ENCODE measurements at places on chromosomes 6 and 20.

DNA sequence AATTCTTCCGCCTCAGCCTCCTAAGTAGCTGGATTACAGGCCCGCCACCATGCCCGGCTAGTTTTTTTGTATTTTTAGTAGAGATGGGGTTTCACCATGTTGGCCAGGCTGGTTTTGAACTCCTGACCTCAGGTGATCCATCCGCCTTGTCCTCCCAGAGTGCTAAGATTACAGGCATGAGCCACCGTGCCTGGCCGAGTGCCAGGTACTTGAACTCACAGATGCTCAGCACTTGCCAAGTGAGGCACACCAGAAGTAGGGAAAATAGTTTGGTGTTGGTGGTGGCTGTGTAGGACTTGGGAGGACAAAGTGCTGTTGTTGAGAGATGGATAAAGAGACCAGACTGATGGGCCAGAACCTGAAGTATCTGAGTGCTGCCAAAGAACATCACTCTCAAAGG is 40.0 kb upstream of the MBOAT1 start:
- DNase-seq = no peak

GRCh38 chr20:16434062-16434664 is 139.1 kb downstream of the KIF16B start:
- DNase-seq = no peak

- DNase-seq = no peak
These were observed 70.5 kb downstream of the PHF20 start for GRCh38 chr20:35842361-35842760.

DNA sequence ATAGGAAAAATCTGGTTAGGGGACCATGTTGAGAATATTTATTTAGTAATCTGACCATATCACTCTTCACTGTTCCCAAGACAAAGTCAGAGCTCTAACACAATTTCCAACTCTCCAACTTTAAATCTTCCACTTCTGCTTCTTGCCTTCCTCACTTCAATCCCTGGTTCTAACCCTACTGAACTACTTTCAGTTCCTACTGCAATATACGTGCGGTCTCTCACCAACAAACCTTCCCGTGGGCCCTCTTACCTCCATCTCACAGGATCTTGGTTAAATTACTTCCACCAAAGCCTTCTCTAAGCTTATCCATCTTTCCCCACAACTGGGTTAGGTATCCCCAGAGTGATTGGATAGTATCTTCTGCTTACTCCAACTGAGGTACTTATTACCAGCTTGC is 8.0 kb downstream of the EIF2S2 start:
- DNase-seq = no peak

DNA sequence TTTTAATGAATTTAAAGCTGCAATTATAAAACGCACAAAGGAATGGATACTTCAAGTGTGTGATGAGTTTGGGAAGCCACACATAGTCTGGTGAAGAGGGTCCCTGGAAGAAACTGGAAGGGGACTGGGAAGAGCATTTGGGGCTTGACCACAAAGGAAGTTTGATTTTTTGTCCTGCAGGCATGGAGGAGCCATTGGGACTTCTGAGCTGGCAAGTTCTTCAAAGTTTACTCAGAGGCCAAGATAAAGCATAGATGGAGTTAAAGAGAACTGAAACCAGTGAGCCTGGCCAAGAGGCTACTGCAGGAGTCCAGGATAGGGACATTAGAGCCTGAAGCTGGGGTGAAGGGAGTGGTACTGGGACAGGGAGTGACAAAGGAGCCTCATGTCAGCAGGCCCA is 95.0 kb downstream of the AIG1 start:
- DNase-seq = no peak

GRCh38 chr6:21769405-21769861 is 175.9 kb downstream of the SOX4 start:
- no peak for DNase-seq

- DNase-seq = no peak
These were observed 8.0 kb upstream of the SLC17A3 start for GRCh38 chr6:25882051-25882496.

- DNase-seq = no peak
These were observed 28.3 kb upstream of the SMIM29 start for GRCh38 chr6:34276881-34277762.

DNA sequence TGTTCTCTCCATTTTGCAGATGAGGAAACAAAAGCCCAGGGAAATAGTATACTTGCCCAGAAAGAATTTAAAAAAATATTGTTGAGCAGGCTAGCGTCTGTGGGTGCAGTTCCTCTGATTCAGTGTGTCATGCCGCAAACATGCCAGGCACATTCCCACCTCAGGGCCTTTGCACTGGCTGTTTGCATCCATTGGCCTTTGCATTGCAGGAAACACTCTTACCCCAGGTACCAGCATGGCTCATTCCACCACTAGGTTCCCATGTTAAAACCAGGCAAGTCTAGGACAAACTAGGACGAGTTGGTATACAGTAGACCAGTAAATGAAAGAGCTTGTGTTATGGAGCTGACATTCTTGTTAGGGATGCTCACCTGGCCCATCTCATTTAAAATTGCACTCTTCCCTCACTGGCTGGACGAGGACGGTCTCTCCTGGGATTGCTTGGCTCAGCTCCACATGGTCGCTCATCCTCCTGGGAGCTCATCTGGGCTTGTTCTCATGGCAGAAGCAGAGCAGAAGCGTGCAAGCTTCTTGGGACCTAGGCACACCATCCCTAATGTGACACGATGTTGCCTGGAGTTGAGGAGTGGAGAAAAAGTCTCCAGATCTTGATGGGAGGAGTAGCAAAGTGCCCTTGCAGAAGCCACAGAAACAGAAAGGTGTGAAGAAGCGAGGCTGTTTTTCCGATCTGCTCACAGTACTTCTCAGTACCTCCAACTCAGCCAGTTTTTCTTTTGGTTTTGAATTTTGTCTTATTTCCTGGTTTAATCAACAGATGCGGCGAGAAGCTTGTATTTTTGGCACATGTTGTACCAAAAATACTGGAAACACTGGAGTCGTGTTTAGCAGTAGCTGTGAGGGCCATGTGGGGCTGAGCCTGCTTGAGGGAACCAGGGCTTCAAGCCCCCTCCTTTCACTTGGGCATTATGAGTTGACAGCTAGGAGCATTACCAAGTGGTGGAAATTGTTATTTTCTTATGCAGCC is 13.9 kb downstream of the ZNF831 start:
- DNase-seq = no peak

GRCh38 chr6:169953686-169954085 is 202.3 kb downstream of the ERMARD start:
- DNase-seq = no peak

GRCh38 chr20:17659801-17660200 is 22.2 kb downstream of the RRBP1 start:
- DNase-seq = no peak

DNA sequence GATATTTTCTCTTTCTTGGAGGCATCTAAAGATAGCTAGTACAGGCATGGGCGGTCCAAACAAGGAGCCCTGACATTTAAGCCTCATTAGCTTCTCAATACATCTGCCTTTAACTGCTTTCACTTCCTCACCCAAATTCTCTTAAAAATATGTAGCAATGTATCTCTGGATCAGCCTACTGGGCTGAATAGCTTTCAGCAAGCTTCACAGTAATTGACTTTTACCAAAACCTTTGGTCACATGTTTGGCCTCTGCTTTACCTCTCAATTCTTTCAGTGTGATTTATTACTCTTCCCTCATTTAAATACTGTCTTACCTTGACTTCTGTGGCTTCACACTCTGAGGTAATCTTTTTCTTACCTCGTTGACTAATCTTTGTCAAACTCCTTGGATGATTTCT is 1618.1 kb downstream of the GRIK2 start:
- DNase-seq = no peak

GRCh38 chr6:27161946-27162603 is 85.4 kb upstream of the PRSS16 start:
- no peak for DNase-seq

- DNase-seq = no peak
These were observed 39.9 kb downstream of the JARID2 start for GRCh38 chr6:15285682-15286294.

DNA sequence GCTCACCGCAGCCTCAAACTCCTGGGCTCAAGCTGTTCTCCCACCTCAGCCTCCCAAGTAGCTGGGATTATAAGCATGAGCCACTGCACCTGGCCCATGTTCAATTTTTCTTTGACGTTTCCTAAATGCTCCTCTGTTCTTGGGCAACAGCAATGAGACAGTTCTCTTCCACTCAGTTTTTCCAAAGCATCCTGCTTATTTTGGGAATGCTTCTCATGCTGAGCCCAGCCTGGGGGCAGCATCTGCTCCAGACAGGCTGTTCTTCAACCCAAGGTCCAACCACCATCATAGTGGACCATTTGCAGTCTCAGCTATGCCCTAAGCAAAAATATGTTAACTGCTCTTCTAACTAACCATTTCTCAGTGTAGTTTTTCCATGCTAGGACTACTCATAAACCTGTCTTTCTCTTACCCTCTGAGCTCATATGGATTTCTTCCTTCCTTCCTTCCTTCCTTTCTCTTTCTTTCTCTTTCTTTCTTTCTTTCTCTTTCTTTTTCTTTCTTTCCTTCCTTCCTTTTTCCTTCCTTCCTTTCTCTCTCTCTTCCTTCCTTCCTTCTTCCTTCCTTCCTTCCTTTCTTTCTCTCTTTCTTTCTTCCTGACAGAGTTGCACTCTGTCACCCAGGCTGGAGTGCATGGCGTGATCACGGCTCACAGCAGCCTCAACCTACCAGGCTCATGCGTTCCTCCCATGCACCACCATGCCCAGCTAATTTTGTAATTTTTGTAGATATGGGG is 48.4 kb downstream of the GCNT2 start:
- no peak for DNase-seq

DNA sequence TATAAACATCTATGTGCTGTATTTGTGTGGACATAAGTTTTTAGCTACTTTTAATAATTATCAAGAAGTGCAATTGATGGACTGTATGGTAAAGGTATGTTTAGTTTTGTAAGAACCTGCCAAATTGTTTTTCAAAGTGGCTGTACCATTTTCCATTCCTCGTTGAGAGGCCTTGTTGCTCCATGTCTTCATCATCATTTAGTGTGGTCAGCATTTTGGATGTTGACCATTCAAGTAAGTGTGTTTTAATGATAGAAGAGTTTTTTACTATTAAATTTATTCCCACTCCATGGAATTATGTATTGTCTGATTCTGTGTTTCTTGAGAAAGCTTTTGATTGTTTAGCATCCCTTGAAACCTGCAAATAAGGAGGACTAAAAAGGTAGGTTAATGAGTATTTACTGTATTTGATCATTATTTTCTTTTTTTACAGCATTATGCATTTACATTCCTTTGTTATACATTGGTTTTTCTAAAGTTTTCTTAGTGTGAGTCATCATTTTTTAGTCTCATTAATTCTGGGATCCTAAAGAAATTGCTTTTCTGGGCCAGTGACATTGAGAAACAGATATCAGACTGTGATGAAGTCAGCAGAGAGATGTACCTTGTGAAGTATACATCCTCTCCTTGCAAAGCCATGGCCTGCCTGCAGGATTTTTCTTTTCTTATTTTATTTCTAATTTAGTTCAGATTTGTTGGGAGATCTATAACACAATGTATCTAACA is 312.8 kb upstream of the PTCHD4 start:
- DNase-seq = no peak

DNA sequence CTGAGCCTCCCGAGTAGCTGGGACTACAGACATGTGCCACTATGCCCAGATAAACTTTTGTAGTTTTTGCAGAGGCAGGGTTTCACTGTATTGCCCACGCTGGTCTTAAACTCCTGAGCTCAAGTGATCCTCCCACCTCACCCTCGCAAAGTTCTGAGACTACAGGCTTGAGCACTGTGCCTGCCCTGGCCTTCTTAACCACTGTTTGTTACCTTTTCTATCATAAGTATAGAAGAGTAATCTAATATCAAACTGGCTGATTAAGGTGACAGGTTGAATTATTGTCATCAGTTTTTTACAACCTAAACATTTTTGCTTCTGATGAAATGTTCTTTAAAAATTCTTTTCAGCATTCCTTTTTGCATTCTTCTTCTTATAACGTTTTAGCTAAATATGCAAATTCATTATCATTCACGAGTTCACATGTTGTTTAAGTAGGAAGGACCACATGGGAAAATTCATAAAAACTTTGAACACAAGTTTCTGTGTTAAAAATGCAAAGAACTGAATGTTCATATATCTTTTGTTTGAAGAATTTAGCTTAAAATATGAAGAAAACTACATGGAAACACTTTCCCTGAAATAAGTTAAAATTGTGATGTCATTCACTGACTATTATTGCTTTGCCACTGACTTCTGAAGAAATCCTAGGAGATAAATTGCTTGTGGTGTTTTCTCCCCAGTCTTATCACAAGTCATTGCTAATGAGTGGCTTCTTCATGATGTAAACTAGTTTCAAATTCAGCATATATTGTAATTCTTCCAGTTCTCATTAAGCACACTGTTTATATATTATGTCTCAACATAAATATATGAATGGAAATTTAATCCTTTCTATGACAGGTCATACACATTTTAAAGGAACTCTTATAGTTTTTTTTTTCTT is 106.7 kb downstream of the ADGRB3 start:
- DNase-seq = no peak

- no peak for DNase-seq
These were observed 74.8 kb upstream of the SNRPB2 start for GRCh38 chr20:16654858-16655535.

GRCh38 chr20:45347936-45348778 is at the start of gene SDC4:
Gene SDC4 (minus strand): TSS chr20:45348424. CDS start chr20:45348384, 40 bp downstream.
- DNase-seq = no peak

- no peak for DNase-seq
These were observed 83.6 kb downstream of the PREP start for GRCh38 chr6:105319331-105319730.

DNA sequence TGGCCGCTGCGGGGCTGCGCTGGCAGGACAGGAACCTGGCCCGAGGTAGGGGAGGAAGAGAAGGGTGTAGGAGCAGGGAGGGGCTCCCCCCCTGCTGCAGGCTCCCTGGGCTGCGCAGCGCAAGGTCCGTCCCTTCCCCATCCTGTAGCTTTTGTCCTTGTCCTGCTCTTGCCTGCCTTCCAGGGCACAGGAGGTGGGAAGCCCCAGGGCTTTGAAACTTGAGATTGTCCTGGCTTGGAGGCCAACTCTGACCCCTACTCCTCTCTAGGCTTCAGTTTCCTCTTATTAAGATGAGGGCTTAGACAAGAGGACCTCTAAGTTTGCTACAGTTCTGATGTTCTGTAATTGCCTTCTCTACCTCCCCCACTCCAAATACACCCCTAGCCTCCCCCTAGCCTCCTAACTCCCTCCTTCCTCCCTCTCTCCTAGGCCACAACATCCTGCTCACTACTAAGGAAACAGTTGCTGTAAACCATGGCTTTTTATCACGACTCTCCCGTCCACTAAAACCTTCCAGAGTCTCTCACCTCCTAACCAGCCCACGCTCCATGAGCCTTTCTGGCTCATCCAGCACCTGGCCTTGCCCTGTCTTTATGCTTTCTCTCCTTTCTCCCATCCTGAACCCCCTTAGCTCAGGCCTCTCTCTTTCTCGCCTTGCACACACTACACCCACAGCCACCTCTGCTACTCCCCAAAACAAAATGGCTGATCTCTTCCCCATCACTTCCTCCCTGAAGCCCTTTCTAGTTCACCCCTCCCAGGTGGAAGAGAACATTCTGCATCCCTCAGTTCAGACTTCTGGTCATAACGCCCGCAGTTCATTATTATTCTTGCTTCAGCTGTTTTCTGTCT is 10.2 kb downstream of the UNC5CL start:
- DNase-seq = no peak
